ENCODE measurements at places on chromosomes 1 and 21.

- peak; percentile 53 for DNase-seq
Measured at GRCh38 chr1:209207701-209208286, 375.7 kb upstream of the CAMK1G start.

- DNase-seq, result peak; percentile 24
Measured at GRCh38 chr1:59141267-59141863, 155.5 kb upstream of the FGGY start.

DNA sequence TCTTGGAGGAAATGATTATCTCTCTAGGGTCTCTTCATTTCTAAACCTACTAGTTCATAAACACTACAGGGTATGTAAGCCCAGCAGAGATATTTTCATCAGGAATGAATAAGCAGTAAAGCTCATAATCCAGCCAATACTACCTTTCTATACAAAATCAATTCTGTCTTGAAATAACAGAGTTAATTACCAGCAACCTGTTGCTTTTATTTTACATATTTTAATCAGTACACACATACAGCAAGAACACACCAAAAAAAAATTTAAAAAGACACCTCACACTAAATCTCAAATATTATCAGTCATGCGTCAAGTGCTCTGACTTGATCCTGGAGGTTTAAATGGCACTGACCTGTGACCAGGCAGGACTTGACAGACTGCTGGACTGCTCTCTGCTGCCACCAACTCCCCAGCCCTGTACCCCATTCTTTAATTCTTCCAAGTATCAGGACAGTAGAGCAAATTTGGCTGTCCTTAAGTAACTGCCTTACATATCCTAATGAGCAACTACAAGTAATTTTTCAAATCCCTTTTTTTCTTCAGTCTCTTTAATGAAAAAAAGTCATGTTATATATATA lies 98.5 kb downstream of the CDC42BPA start:
- no peak for DNase-seq

GRCh38 chr1:109687641-109688499 lies at the start of gene GSTM1:
GSTM1 (plus strand) TSS chr1:109687817; CDS start chr1:109687874, 57 bp downstream.
- DNase-seq, result peak; percentile 73

- peak; percentile 53 for DNase-seq
Measured at GRCh38 chr1:15100121-15100879, 53.2 kb upstream of the TMEM51 start.

DNA sequence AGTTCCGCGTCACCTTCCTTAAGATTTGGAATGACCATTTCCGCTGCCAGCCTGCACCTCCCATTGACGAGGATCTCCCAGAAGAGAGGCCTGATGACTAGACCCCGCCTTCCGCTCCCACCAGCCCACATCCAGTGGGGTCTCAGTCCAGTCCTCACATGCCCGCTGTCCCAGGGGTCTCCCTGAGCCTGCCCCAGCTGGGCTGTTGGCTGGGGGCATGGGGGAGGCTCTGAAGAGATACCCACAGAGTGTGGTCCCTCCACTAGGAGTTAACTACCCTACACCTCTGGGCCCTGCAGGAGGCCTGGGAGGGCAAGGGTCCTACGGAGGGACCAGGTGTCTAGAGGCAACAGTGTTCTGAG lies 9.8 kb downstream of the MYBPH start:
- no peak for DNase-seq

GRCh38 chr1:204353213-204353910 lies 6.4 kb downstream of the PLEKHA6 start:
- no peak for DNase-seq

DNA sequence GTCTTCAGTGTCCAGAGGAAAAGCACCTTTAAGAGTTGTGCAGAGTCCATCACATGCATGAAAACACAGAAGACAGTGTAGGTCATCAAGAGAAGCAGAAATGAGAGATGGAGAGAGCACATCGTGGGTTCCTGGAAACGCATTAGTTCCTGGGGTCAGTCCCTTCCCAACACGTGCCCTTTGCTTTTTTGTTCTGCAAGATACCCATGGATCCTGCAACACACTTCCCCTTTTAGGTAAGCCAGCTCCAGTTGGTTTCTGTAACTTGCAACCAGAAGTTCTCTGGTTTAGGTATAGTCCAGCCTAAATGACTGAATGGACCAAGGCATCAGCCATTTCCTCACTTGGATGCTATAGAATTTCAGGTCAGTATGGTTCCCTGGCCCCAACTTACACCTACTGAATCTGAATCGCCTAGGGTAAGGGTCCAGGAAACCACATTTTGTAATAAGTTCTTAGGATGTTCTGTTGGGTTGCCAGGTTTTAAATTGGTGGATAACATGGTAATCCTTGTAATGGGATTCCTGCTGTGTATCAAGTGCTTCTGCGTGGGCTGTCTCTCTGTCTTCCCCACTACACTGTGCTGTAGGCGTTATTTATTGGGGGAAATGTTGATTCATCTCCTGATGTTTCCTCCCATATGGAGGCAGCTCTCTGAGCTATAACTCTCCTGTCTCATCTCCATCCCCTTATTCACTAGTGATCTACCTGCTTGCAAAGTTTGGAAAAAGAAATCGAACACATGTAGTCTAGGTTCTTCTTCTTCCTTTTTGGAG lies 230.6 kb downstream of the TNR start:
- peak; percentile 51 for DNase-seq

DNA sequence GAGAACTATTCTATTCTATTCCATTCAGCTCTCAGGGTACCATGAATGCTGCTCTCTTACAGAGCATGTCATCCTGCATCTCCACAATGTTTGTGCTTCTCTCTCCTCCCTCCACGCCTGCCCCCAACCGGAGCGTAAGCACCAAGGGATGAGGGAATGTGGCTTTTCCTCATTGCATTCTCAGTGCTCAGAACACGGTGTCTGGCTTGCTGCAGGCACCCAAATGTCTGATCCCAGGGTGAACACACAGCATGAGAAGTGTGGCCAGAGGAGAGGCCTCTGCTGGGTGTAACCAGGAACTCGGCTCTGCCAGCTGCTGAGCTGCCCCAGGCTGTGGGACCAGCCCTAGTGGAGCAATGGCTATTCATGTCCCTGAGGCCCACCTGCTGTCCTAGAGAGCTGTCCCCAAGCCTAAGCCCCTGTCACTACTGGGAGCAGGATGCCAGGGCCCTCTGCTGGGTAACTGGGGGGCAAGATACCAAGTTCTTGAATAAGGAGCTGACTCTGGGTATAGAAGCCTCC lies 38.3 kb downstream of the OLFML2B start:
- DNase-seq, result no peak

DNA sequence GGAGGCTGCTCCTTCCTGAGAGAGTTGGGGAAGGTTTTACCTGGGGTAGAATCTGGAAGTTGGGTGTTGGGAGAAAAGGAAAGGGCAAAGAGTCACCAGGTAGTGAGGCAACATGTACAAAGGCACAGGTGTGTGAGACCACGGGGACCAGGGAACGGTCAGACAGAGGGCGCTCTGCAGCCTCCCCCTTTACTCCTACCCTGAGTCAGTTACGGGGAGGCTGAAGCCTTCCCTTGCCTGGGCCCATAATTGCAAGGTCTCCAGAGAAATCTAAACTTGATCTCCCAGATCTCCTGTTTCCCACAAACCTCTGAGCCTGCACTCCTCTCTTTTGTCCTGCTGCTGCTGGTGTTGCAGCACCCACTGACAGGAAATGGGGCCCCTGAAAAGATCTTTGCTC lies 22.0 kb downstream of the CCN1 start:
- no peak for DNase-seq

- DNase-seq, result peak; percentile 67
Measured at GRCh38 chr21:44455524-44456213, 359 bp downstream of the LRRC3 start.

GRCh38 chr1:185467122-185467521 lies 150.1 kb upstream of the IVNS1ABP start:
- DNase-seq, result no peak

DNA sequence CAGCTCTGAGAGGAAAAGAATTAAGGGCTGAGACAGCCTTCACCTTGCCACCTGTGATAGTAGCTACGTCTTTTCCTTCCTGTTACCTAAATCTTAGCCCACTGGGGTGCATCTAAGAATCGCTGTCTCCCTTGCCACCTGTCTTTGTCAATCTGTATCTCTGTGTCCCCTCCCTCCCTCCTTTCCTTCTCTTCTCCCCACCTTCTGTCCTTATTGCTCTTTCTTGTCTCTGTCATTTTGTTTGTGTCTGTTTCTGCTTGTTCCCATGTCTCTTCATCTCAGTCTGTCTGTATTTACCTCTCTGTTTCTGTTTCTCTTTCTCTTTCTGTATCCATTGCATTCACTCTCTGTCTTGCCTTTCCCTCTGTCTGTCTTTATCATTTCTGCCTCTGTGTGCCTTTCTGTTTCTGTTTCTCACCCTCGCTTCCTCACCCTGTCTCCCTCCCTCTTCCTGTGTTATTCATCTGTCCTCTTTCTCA lies 30.2 kb downstream of the SLC22A15 start:
- peak; percentile 74 for DNase-seq

GRCh38 chr1:154386643-154387352 lies 18.3 kb upstream of the IL6R start:
- peak; percentile 60 for DNase-seq

- DNase-seq, result no peak
Measured at GRCh38 chr1:26349877-26350244, 4.1 kb downstream of the CRYBG2 start.

DNA sequence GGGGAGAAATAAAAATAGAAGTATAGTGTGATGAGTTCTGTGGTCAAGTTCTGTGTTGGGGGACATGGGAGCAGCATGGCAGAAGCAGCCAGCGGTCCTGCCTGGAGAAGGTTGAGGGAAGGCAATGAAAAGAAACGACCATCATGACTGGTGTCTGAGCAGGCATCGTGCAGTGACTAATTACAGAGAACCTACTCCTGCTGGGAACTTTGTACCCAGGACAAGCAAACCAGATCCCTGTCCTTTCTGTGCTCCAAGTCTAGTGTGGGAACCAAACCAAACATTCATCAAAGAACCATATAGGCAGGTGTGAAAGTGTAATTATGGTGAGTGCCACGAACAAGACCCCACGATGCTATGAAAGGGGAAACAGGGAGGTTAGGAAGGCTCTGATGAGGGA lies 25.8 kb downstream of the KIAA0040 start:
- DNase-seq, result no peak

- no peak for DNase-seq
Measured at GRCh38 chr1:18329469-18330253, 151.1 kb upstream of the KLHDC7A start.

- peak; percentile 81 for DNase-seq
Measured at GRCh38 chr1:87292684-87293493, 35.8 kb upstream of the LMO4 start.

All from suppressor macrophage treated with lipopolysaccharide for 4 hours (primary cell).